NCI-H2081 (cell line): ENCODE measurements at places on chromosomes 3 and 15.

- no peak for DNase-seq
These were observed 590 bp upstream of the BOC start for GRCh38 chr3:113210604-113211329.

DNA sequence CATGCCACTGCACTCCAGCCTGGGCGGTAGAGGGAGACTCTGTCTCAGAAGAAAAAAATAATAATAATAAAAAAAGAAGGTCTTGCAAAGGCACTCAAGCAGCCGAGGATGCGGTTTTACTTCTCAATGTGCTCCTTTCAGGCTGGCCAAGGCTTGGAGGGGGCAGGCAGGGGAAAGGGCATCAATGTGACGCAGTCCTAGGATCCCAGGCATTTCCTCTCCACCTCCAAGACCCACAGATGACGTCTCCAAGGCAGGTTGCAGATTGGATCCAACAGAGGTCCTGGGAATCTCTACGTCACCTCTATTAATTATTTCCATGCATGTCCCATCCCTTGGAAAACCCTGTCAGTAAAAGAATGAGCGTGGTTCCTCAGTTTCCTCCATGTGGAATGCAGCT lies 56.2 kb downstream of the FAM43A start:
- no peak for DNase-seq

DNA sequence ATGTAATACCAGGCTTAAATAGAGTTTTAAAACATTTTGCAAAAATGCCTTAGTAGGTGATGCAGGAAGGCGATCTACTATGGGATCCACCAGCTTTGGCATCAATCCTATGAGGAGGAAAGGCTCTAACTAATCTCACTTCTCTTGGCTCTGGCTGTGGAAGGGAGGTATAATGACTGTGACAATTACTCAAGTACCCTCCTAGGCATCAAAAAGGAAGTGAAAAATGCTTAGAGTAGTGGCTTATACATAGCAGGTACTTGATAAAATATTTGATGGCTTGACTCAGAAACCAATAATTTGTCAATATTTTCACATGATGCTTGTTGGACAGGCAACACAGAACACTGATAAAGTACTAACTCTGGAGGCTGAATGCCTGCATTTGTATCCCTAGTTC lies 34.1 kb upstream of the SERPINI2 start:
- no peak for DNase-seq

DNA sequence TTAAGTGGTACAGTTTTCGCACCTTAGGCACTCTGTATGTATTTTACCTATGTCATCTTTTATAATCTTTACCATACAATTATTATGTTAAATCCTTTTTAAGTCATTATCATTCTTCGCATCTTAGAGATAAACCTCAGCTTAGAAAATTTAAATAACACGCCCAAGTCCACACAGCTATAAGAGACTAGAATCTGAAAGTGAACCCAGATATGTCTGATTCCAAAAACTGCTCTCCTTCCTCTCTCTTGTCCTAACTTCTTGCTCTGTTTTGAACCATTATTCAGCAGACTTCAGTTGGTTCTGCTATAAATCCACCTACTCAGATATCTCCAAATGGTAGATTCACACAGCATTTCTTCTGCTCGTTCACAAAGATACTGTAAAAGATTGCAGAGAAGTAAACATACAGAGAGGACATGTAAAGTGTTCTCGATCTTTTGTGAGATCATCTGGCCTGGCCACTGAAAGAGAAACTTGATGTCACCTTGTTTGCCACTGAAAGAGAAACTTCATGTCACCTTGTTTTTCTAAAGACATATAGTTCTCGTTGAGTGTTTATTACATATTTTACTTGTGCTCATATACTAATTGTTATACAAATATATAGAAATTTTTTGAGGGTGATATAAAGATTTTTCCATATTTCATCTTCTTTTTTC lies 533.2 kb downstream of the GRM7 start:
- DNase-seq, result no peak

GRCh38 chr3:150975992-150976368 lies 3.5 kb upstream of the CLRN1 start:
- DNase-seq, result no peak

GRCh38 chr15:35107561-35107960 lies 22.5 kb upstream of the NANOGP8 start:
- DNase-seq, result no peak

GRCh38 chr15:46450810-46451182 lies 816.0 kb downstream of the SQOR start:
- DNase-seq, result no peak
